ENCODE measurements at places on chromosomes 11 and 22. TPM values are rescaled to one million over a fixed set of nuclear protein-coding genes. Genes with fewer than 3 reads are reported as not detected.

Gene PRG3
- not detected for total RNA-seq

Gene SMTN
- 21.1 TPM for total RNA-seq

Gene PKDREJ
- 0.09 TPM for total RNA-seq

Gene MS4A4E
- total RNA-seq: not detected

Gene TREH
- not detected for total RNA-seq

Gene VWCE
- total RNA-seq: 20.6 TPM

Gene USP47
- 24.3 TPM for total RNA-seq

Gene NELL1
- 0.09 TPM for total RNA-seq

Gene WBP2NL
- total RNA-seq: 0.22 TPM

Gene GLYAT
- not detected for total RNA-seq

Gene VSTM5
- total RNA-seq: not detected

DNA sequence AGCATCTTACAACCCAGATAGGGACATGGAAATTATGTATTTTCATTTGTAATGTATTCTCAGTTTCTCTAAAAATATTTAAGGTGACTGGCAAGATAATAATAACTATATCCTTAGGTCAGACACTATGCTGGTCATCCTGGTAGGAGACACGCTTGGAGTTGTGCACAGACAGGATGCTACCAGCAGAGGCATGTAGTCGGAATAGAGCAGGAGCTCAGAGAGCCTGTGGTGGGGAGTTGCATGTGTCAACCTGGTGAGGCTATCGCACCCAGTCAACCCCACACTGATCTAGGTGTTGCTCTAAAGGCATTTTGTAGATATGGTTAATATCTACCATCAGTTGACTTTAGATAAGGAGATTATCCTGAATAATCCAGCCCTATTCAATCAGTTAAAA is 318.5 kb downstream of the MIAT start:
- DNase-seq: no peak

- DNase-seq: no peak
Measured at GRCh38 chr11:19216709-19217374, 15.1 kb upstream of the CSRP3 start.

DNA sequence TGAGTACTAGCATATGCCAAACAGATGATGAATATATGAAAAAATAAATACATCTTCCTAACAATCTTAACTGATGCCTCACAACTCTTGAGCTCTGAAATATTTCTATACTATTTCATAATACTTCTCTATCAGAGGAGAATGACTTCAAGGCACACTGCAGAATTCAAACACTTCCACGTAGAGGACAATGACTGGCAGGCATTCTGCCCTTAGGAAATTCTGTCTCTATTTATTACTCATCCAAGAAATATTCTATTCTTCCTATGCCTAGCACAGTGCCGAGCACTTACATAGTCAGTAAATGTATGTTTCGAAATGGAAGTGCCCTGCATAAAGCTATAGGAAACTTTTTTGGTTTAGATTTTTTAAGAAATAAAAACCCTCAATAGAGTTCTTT is 809.1 kb downstream of the DLG2 start:
- DNase-seq: no peak

- no peak for DNase-seq
Measured at GRCh38 chr22:38411016-38411415, 44.0 kb downstream of the KCNJ4 start.

- DNase-seq: no peak
Measured at GRCh38 chr11:134463716-134464115, 51.7 kb upstream of the B3GAT1 start.

DNA sequence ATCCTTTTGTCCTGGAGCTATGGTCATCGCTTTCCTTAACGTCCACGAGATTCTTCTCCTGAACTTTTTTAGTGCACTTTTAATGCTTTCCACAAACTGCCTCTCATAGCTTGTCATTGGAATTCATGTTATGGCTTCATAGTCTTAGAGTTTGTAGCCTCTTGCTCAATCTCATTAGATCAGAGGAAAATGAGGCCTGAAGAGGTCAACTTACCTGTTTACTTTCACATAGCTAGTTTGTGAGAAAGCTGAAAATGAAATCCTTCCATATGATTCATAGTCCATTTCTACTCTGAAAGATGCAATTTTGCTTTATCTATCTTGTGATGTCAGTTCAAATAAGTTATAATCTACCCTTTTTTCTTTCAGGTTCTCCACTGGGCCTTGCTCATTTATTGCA is 1747.2 kb upstream of the RAG2 start:
- DNase-seq: no peak

DNA sequence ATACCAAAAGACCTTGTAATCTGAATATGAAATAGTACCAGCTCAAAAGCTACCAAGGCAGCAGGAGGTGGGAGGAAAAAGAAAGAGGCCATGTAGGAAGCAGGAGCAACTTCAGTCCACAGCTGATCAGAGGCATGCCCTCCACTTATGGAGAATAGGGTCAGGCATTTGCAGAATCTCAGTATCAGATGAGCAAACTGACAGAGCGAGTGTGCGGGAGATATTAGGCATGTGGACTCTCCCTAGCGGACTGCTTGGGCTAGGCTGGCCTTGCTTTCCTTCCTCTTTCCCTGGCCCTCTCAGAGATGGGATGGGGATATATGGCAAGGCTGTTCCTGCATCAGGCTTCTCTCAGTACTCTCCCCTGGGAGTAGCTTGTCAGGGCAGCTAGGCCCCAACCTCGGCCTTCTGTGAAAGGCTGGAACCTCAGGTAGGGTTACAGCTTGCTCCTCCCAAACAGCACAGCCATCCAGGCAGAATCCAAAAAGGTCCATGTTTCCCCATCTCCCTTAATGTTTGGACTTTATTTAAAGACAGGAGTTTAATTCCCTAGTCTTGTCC is 37.0 kb downstream of the ETS1 start:
- no peak for DNase-seq

- DNase-seq: no peak
Measured at GRCh38 chr11:134566311-134566710, 154.3 kb upstream of the B3GAT1 start.

GRCh38 chr22:48631288-48631863 is 1196.3 kb downstream of the BRD1 start:
- DNase-seq: no peak

DNA sequence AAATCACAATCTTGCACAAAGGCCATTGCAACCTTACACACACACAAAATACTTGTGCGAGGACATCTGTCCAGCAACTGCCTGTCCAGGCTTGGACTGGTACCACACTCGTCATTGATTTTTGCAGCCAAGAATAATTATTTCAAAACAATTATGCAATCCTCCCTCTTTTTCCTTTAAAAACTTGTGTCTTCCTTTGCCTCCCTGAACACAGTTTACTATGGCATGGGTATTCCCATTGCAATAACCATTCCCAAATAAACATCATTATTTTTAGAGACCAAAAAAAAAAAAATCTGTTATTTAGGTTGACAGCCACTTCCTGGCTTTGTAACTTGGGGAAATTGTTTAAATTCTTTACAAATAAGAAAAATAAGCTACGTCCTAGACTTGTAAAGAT is 54.0 kb downstream of the C11orf91 start:
- DNase-seq: no peak

GRCh38 chr11:64490562-64491216 is 100.3 kb upstream of the SLC22A12 start:
- no peak for DNase-seq

GRCh38 chr11:8793114-8793777 is 110.7 kb downstream of the RPL27A start:
- no peak for DNase-seq

- DNase-seq: no peak
Measured at GRCh38 chr11:36013950-36014897, 70.4 kb downstream of the LDLRAD3 start.

DNA sequence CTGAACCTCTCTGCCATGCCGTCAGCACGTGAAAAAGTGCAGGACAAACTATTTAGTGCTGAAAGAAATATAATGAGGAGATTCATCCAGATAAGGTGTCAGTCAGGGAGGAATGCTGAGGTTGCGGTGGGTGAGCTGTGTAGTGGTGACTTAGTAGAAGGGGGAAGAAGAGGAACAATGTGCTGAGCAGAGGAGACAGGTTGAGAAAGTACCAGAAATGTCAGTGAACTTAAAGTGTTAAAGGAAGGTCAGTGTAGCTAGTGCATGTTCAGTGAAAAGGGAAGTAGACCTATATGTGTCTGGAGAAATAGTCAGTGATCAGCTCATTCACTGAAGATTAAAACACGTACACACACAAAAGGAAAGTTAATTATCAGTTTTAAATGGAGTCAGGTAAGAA is 237.6 kb upstream of the CCDC179 start:
- no peak for DNase-seq

- no peak for DNase-seq
Measured at GRCh38 chr11:118291477-118292135, 12.9 kb upstream of the CD3E start.

DNA sequence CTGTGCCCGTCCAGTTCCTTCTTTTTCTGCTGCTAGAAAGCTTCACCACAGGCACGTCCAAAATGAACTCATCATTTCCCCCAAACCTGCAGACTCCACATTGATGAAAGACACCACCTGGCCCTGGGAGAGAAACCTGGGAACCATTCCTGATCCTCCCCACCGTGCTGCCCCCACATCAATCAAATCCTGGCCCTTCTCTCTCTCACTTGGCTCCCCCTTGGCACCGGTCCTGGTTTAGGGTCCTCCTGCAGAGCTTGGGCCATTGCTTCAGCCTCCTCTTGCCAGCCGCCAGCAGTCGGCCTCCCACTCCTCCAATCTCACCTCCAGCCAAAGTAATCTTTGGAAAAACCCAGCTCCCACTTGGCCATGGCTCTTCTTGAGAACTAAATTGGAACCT is 38.5 kb downstream of the RIBC2 start:
- no peak for DNase-seq

DNA sequence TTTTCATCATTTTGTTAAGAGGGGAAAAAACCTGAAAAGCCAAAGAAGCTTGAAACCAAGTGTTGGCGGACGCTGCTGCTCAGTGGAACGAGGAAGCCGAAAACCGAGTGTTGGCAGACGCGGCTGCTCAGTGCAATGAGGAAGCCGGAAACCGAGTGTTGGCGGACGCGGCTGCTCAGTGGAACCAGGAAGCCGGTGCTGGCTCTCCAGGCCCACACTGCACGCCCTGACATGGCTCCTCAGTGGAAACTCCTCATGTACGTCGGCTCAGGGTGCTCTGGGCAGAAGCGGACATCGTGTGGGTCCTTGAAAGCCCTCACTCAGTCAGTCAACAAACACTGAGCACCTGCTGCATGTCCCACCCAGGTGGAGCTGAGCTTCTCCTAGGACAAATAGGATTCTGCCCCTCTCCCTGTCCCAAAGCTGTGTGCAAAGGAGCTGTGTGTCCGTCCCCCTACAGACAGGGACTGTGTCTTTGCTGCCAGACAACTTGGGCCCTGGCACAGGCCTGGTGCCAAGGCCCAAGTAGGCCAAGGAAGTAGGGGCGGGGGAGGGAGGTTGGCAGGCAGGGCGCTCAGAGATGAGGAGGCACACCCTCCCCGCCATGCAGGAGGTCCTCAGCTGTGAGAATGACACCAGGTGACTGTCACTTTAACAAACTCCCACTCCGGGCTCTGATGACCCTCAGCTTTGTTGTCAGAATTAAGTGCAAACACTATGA is 37.3 kb downstream of the PHF21B start:
- no peak for DNase-seq

DNA sequence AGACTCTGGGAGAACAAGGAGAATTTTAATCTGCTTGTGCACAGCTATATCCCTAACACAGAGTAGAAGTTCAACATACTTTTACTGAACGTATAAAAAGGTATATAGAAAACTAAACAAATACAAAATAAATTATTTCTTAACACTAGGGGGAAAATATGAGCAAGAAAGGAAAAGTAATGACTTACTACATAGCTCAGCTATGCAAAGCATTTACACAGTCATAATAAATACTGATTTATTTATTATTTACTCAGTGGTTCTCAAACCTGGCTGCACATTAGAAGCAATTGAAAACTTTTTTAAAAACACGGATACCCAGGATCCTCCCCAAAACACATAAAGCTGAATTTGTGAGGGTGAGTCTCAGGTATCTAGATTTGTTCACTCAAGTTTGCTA is 182.5 kb downstream of the TTC28 start:
- DNase-seq: no peak

DNA sequence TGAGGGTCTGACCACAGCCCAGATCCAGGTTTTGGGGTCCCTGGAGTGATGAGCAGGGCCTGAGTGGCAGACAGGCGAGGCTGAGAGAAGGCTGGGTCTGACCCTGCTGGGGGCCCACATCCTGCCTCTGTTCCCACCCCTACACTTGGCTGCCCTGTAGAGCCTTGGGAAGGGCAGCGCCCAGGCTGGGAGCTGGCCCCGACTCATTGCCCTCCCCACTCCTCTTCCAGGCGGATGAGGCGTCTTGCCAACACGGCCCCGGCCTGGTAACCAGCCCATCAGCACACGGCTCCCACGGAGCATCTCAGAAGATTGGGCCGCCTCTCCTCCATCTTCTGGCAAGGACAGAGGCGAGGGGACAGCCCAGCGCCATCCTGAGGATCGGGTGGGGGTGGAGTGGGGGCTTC is 4.9 kb downstream of the DERL3 start:
- DNase-seq: no peak

GRCh38 chr22:49676230-49676629 is 151.4 kb downstream of the BRD1 start:
- no peak for DNase-seq

DNA sequence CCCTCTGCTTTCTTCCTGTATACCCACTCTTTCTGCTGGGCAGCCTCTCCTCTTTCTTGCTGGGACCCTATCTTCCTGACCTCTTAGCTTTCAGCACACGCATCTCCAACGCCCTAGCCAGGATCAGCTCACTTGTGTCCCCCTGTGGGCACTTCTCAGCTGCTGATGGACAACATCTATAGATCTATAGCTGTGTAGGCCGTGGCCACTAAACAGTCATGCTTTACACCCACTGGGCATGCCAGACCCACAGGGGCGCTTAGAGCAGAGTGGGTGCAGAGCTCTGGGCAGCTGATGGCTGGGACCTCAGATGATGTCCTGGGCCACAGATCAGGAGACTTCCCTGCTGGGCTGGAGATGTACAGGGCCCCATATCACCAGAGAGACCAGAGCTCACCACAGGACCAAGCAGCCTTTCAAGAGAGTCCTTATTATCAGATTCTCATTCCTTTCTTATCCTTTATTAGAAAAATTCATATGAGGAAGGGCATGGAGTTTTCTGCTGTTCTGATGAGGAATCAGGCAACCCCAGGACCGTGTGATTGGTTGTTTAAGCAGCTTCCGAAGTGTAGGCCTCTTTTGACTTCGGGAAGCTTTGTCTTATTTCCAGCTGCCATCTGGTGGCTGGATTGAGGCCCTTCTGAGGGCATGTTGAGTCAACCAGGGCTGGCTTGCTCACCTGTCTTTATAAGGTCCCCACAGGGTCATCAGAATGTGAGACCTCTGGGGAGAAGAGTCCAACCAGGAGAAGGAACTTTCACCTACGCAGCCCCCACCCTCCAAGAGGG is 60.5 kb downstream of the OSBP2 start:
- DNase-seq: peak; percentile 73

GRCh38 chr11:110296226-110297075 is at the start of gene RDX:
Gene RDX, minus strand, starts transcription at chr11:110296614. Its CDS starts 16,922 bp downstream, at chr11:110279692.
- DNase-seq: peak; percentile 89

DNA sequence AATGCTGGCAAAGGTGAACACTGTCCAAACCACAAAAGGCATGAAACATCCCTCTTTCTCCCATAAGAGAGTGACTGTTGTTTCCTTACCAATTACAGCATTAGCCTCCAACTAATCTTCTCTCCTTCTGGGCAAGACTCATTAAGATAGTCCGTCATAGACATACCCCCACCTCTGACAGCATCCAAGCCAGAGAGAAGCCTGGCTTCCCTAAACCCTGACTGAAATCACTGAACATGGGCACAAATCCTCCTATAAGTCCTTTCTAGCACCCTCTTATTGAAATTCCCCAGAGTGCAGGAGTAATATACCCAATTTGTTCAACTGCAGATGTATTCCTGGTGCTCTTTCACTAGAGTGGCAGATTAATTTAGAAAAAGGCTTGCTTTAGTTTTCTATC is 1.7 kb upstream of the RNASEH2C start:
- DNase-seq: no peak

All from H9 (cell line).